Stimulated activated CD4-positive, alpha-beta T cell treated with anti-CD3 and anti-CD28 coated beads, Interleukin-15, amount 100 ng/mL, for 1 hour (primary cell): ENCODE measurements at places on chromosomes 2 and 18.

DNA sequence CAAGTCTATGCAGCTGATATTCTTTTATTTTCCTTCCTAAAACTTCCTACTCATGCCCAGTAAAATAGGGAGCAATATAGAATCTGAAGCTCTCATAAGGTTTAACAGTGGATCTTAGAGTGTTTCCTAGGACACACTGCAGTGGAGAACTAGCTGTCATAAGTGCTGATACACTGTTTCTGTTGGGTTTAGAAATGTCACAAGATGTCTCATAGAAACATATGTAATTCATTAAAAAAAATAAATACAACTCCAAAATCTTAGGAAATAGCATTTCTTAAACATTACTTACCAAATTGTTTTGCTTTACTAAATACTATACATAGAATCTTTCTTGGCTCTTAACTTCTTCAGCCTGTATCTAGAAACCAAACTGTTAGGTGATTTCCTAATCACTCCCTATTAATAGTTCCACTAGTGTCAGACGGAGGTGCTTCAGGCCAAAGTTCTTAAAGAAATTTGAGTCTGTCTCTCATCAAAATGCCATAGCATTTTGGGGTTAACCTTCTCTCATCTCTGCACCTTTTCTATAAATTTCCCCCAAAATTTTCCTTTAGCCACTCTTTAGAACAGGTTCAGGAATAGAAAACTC, 93.7 kb downstream of the CERKL start:
- no peak for DNase-seq

DNA sequence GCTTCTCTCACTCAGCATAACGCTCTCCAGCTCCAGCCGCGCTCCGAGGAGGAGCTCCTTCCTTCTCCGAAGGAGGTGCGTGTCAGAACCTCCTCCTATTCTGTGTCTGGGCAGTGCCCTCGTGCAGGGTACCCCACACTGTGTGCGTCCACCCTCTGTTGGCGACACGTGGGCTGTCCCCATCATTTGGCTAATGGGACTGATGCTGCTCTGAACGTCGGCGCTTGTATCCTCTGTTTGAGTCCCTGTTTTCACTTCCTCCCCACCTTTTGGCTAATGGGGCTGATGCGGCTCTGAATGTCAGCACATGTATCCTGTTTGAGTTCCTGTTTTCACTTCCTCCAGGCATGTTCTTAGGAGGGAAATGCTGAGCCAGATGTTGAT, 22.2 kb downstream of the KCNG2 start:
- DNase-seq = no peak

GRCh38 chr2:191026377-191026776, 12.4 kb upstream of the STAT1 start:
- no peak for DNase-seq

DNA sequence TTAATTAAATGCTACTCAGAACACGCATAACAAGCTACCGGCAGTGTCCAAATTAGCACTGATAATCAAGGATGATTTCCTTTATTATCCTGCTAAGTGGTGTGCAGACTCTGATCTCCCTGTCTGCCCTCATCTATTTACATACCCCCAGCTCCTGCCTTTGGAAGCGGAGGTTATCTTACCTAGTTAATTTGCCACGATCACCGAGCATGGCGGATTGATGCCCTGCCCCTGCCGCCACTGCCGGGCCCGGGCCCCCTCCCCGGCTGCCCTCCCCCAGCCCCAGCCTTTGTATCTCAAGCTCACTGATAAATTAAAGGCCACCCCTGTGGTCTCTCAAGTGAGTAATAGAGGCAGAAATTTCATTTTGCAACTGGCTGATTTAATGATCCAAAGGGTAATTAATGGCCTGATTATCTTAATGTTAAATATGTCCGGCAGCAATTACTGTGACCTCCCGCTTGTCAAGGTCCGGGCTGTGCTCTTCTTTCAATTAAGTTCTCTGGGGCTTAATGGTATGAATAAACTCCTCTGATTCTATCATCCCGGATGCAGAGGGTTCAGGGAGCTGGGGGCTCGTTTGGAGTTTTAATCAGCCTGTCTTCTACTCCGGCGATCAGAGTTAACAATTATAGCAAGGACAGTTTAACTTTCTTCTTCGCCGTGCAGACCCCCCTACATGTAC, 113.4 kb downstream of the GBX2 start:
- no peak for DNase-seq

GRCh38 chr18:75854174-75854573, 426.7 kb upstream of the SMIM21 start:
- DNase-seq = no peak

DNA sequence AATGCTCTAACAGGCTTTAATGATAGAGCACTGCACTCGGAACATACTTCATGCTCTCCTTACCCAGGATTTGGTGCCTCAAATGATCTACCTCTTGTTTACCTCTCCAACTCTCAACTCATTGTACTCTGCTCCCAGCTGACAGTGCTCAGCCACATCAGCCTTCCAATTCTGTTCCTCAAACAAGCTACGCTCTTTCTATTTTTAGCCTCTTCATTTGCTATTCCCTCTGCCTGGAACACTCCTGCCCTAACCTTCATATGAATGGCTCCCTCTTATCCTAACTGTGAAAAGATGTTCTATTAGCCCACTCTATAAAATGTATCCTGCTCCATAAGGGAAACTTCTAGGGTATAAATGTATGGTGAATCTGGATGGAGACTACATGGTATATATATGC, 42.5 kb downstream of the PIGN start:
- DNase-seq = no peak

DNA sequence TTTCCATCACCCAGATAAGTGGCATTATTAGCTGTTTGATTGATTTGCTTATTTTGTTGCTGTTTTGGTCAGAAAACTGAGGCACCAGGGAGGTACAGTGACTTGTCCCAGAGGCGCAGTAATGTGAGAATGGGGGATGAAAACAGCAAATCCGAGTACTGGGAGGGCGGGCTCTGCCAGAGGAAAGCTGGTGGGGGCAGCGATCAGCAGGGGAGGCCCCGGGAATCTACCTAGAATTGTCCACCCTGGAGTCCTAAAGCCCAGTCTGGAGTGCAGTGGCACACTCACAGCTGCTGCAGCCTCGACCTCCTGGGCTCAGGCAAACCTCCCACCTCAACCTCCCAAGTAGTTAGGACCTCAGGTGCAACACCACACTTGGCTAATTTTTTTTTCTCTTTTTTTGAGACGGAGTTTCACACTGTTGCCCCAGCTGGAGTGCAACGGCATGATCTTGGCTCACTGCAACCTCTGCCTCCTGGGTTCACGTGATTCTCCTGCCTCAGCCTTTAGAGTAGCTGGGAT, 17.0 kb upstream of the PTMA start:
- no peak for DNase-seq
